RWPE1 (cell line): ENCODE measurements at places on chromosomes 7 and 10.

DNA sequence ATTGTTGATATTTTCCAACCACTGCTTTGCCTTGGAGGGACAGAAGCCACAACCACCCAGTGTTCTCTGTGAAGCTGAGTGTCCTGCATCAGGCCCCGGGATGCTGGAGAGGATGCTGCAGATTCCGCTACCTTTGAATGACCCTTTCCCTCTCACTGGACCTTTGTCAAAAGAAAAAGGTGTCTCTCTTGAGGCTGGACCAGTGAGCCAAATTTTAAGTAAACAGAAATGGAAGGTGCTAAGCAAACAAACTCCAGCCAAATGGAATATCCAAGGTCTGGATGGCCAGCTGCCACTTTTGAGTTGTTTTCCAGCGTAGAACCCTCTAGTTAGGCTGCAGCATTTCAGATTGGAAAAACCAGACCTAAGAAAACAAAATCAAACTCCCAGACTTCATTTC is 145.5 kb downstream of the TRIL start:
- no peak for DNase-seq

DNA sequence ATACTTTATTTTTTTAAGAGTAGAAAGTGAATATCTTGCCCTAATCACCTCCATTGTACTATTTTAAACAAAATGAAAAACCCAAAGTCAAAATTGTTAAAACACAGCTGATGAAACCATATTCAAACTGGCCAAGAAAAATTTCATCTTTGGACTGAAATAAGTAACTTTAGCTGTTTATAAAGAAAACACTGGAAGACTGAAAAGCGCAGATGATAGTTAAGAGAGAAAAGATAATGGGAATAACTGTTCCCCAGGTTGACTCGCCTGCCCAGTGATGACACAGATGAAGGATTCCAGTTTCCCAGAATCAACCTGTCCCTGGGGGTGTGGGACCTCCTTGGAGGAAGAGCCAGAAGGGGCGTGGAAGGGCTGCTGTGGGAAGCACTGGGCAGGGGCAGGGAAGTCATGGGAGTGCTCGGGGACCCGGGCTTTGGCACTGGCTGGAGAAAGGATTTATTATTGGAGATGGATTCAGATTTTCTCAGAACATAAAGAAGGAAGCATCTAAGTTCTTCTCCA is 43.1 kb downstream of the DENND2A start:
- no peak for DNase-seq

GRCh38 chr7:148863324-148863723 is 20.8 kb downstream of the EZH2 start:
- no peak for DNase-seq

- DNase-seq = no peak
Measured at GRCh38 chr7:46527360-46527759, 606.3 kb upstream of the IGFBP3 start.

DNA sequence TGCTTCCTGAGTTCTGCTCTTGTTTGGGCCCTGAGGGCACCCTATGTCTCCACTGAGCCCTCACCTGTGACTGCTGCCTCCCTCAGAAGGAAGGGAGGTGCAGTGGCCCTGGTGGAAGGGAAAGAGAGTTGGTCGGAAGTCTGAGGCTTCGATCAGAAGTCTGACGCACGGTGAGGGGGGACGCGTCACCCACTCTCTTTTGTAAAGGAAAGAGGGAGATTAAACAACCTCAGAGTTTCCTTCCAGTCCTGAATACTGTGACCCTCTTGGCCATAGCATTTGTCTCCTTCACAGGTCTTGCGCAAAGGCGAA is 31.4 kb upstream of the TRIM8 start:
- no peak for DNase-seq

GRCh38 chr7:76386691-76387260 is 22.7 kb downstream of the SSC4D start:
- DNase-seq = no peak

GRCh38 chr7:31720366-31720765 is 33.4 kb downstream of the PPP1R17 start:
- no peak for DNase-seq

DNA sequence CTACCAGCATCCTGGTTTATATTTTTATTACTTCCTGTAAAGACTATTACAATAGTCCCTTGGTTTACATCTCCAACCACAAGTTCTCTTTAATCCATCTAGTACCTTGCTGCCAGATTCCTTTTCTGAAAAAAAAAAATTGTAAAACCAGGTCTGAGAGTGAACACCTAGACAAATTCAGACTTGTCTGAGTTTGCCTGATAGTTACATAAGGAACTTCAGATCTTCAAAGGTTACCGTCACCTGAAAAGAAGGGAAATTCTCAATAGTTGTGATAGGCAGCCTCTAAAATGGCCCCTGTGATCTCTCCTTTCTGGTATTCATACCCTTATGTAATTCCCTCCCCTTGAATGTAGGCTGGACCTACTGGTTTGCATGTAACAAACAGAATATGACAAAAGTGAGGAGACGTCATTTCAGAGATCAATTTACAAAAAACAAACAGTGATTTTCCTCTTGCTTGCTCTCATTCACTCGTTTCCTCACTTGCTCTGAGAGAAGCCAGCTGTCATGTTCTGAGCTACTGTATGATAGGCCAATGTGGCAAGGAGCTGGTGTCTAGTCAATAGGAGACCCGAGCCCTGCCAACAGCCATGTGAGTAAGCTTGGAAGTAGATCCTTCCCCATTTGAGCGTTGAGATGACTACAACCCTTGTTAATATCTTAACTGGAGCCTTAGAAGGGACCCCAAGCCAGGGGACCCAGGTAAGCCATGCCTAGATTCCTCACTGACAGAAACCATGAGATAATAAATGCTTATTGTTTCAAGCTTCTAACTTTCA is 110.9 kb upstream of the LSM8 start:
- peak; percentile 32 for DNase-seq

- DNase-seq = no peak
Measured at GRCh38 chr7:35908331-35909216, 107.7 kb downstream of the SEPTIN7 start.

DNA sequence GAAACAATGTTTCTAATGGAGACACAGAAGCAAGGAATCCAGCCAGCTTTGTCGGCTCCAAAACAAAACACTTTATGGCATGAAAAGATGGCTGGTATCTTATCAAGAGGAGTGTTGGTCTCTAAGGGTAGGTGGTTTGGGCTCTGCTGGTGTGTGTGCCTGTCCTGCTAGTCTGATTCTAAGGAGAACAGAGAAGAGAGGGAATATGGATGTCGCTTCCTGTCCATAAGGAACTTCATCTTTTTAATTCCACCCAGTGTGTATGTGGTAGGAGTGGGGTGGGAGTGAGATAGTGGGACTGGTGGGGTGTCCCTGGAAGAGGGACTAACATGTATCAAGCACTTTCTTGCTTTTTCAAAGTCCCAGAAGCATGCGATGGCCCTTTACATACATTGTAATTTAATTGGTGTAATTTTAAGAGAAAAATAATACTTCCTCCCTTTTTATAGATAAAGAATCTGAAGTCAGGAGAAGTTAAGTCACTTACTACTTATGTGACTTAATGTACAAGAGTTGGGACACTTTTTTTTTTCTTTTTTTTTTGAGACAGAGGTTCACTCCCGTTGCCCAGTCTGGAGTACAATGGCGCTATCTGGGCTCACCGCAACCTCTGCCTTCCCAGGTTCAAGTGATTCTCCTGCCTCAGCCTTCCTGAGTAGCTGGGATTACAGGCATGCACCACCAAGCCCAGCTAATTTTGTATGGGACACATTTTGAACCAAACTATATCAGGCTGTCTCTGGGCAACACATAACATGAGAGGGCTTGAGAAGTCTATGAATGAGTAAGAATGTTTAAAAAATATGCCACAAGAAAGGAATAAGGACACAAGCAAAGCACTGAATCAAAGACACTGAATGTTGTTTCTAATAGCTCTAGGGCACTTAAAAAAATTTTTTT is 18.8 kb downstream of the NT5C3A start:
- DNase-seq = no peak

- no peak for DNase-seq
Measured at GRCh38 chr7:68256295-68256694, 1259.7 kb downstream of the TYW1 start.

- no peak for DNase-seq
Measured at GRCh38 chr7:112176241-112176640, 30.0 kb downstream of the DOCK4 start.

DNA sequence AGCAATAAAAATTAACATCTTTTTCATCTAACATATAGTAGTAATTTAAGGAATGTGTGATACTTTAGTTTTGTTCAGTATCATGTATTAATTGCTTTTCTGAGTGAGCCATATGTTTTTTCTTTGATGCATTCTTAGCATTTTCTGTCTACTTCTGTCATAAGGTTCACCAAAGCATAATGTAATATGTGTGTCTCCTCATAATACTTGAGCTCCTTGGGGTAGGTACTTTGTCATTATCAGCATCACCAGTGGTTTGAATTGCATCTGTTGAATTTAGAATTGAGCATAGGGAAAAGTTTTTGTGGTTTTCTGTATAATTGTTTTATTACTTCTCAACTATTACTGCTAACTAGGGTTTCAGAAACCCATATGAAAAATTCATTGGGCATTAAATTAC is 26.5 kb downstream of the VPS50 start:
- DNase-seq = no peak

- no peak for DNase-seq
Measured at GRCh38 chr7:8699875-8700624, 266.6 kb downstream of the NXPH1 start.

GRCh38 chr10:69860271-69860670 is 58.6 kb downstream of the COL13A1 start:
- DNase-seq = no peak

DNA sequence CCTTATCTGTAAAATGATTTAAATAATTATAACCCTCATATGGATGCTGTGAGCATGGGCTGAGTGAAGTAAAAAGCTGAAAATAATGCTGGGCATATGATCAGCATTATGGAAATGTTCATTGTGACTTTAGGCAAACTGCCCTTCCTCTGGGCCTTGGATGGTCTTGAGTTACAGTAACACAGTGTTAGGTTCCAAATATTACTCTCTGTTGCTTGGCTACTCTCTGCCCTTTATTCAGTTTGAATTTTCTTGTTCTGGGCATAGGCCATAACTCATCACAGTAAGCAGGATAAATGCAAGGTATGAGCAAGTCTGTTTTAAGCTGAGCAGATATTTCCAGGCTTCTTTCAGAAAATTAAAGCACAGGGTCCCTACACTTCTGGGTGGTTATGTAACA is 868.0 kb downstream of the KCNMA1 start:
- DNase-seq = no peak

DNA sequence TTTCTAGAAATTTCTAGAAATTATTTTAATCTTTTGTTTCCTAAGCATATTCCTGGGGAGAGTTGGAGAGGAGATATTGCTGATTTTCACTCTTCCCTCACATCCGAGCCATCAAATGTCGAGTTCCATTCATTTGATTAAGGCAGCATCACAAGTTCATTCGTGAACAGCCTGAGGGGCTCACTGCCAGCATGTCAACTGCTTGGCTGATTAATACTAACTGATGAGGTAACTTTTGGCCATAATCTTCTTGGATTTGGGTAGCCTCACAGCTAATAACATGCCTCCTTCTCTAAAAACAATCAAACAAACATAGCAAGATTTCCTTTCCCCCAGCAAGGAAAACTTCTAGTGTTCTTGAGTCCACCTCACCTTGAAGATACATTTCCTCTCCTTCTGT is 87.1 kb upstream of the AFAP1L2 start:
- no peak for DNase-seq

GRCh38 chr7:150450491-150451001 is at the start of gene GIMAP8:
Gene GIMAP8, plus strand, starts transcription at chr7:150450630. Its CDS starts 16,069 bp downstream, at chr7:150466699.
- DNase-seq = no peak

- no peak for DNase-seq
Measured at GRCh38 chr10:29140151-29140550, 148.7 kb upstream of the LYZL1 start.

- DNase-seq = no peak
Measured at GRCh38 chr7:51013861-51014511, 231.3 kb upstream of the GRB10 start.

GRCh38 chr7:29935111-29935510 is 54.5 kb downstream of the SCRN1 start:
- no peak for DNase-seq

DNA sequence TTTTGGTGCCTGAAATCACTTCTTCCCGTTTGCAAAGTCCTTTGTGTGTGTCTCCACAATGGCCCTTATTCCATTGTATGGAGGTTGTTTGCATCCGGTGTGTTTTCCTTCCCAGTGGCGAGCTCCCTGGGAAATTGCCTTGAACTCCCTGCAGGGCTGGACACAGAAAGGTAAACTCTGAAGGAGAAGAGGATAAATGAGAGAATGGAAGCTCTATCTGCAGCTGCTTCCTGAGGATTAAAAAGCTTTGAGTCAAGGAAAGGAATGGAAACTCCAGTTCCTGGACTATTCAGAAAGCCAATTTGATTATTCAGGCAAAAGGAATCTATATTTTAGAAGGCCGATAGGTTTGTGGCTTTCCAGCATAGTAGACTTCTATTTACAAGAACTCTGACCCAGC is 4.4 kb upstream of the GRK5 start:
- no peak for DNase-seq

DNA sequence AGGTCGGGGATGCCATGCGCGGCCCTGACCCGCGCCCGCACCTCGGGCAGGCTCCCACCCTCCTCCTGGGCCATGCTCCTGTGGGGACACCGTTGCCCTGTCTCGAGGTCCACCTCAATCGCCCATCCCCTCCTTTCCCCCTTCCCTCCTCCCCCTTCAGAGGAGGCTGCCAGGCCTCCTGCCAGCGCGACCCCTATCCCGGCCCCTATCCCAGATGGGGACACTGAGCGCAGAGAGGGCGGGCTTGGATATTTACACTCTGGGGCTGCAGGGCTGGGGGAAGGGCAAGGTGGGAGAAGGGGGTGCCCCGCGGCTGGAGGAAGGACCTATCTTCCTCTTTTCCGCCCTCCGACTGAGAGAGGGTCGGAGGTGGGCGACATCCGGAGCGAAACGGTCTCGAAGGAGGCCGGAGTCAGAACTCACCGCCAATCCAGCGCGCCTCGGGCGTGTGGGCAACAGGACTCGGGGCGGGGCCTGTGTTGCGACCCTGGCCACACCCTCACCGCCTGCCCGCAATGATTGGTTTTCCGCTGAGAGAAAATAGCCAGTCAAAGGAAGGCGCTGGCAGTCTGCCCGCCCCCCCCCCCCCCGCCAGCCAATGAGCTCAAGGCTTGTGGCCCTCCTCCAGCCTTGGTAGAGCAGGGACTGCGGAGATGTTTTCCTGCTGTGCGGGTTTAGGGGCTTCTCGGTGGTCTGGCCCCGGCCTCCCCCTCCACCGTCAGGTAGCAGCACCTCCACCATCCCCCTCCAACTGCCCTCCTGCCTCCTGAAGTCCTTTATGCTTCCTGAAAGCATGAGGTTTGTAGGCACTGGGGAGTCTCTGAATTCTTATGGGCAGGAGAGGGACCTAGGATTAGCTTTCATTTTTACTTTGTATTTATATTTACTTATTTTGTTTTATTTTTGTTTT is at the start of gene METTL27:
Gene METTL27 (minus strand): TSS at position 450 of the 910 bp plus-strand sequence. CDS start 376 bp downstream, at position 74.
- peak; percentile 95 for DNase-seq

- no peak for DNase-seq
Measured at GRCh38 chr7:22013711-22014110, 68.0 kb upstream of the CDCA7L start.

GRCh38 chr7:3897430-3898372 is 596.6 kb downstream of the SDK1 start:
- DNase-seq = peak; percentile 48

DNA sequence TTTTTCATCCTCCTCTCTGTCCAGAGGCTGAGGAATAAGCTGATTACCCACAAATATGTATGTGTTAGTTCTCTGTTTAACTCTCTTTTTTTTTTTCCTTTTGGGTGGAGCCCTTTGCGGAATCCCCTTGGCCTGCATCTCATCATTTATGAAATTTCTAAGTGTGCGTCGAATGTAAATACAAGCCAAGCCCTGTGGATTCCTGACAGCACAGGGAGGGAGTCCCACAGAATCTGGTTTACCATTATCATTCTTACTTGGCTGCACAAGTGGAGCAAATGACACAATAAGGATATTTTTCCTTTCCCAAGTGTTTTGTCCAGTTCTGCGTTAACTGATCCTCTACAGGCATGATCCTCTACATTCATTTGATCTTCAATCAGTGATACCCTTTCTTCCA is 11.4 kb downstream of the STK31 start:
- no peak for DNase-seq
